Ovary (tissue), 10 donors: ENCODE measurements at places on chromosomes 16 and 17. TPM values are rescaled to one million over a fixed set of nuclear protein-coding genes. Genes with fewer than 3 reads are reported as not detected.

GRCh38 chr17:53483704-53484103 is 339.0 kb upstream of the KIF2B start:
- no peaks in the 10 kb centered on the region for H3K36me3 ChIP-seq
- H3K27me3 ChIP-seq, result no peaks in the 10 kb centered on the region
- H3K4me1 ChIP-seq, result no peaks in the 10 kb centered on the region
- no peak overlapping the region for H3K4me3 ChIP-seq
- DNase-seq, result no peak

DNA sequence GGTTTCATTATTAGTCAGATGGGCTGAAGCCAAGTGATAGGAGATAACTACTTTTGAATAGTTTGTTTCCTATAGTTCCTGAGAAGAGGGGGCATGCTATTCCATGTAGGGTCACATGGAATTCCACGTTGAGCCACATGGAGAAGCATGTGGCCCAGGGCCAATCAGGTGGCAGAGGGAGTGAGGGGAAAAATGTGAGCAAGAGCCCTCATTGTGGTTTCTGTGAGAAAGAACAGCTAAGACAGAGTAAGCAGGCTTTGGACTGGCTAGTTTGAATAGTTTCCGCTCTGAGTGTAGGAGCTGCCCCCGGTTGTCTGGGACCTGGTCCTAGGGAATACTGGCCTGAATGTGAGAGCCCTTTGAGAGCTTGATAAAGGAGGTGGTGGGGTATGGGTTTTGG is 69.9 kb upstream of the CNTNAP4 start:
- H3K36me3 ChIP-seq, result no peaks in the 10 kb centered on the region
- H3K27ac ChIP-seq, result no peak overlapping the region
- no peak for DNase-seq
- no peaks in the 10 kb centered on the region for H3K27me3 ChIP-seq
- H3K4me1 ChIP-seq, result no peaks in the 10 kb centered on the region

GRCh38 chr16:14501331-14502255 is 128.5 kb downstream of the PARN start:
- H3K4me1 ChIP-seq, result peaks cover 6% of the 10 kb centered on the region
- H3K36me3 ChIP-seq, result no peaks in the 10 kb centered on the region
- peak overlapping the region; percentile 51 for H3K27ac ChIP-seq
- no peak overlapping the region for H3K4me3 ChIP-seq
- H3K27me3 ChIP-seq, result no peaks in the 10 kb centered on the region

- no peaks in the 10 kb centered on the region for H3K27me3 ChIP-seq
- no peaks in the 10 kb centered on the region for H3K36me3 ChIP-seq
- DNase-seq, result no peak
- H3K4me3 ChIP-seq, result no peak overlapping the region
- no peak overlapping the region for H3K27ac ChIP-seq
- no peaks in the 10 kb centered on the region for H3K4me1 ChIP-seq
Observed at GRCh38 chr16:88601313-88602036, 31.3 kb downstream of the ZC3H18 start.

- H3K36me3 ChIP-seq, result no peaks in the 10 kb centered on the region
- H3K27ac ChIP-seq, result peak overlapping the region; percentile 21
- H3K27me3 ChIP-seq, result no peaks in the 10 kb centered on the region
- H3K4me1 ChIP-seq, result peaks cover 24% of the 10 kb centered on the region
Observed at GRCh38 chr17:65532101-65532890, 29.2 kb downstream of the AXIN2 start.

GRAP gene
- 1.9 TPM for total RNA-seq

DNA sequence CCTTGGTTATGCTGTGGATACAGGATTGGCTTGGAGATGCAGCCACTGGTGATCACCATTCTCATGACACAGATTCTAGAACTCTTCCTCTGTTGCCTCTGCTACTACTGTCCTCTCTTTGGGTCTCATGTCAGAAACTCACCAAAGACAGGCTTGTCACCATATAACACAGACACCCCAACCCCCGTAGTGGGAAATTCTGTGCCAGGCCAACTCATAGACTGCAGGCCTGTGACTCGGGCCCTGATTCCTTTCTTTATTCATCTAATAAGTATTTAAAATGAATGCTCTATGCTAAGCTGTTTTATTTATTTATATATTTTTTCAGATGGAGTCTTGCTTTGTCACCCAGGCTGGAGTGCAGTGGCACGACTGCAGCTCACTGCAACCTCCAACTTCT is 9.5 kb downstream of the CYB5D2 start:
- no peak overlapping the region for H3K27ac ChIP-seq
- no peaks in the 10 kb centered on the region for H3K27me3 ChIP-seq
- no peak overlapping the region for H3K4me3 ChIP-seq
- no peaks in the 10 kb centered on the region for H3K36me3 ChIP-seq

GRAPL gene
- total RNA-seq, result 1.5 TPM

GRCh38 chr16:5024632-5025031 is 9.1 kb downstream of the NAGPA start:
- H3K4me1 ChIP-seq, result peaks cover 1% of the 10 kb centered on the region
- H3K27ac ChIP-seq, result no peak overlapping the region
- no peaks in the 10 kb centered on the region for H3K36me3 ChIP-seq
- no peak for DNase-seq
- no peaks in the 10 kb centered on the region for H3K27me3 ChIP-seq
- no peak overlapping the region for H3K4me3 ChIP-seq

- peak; percentile 34 for DNase-seq
- H3K27me3 ChIP-seq, result no peaks in the 10 kb centered on the region
- H3K27ac ChIP-seq, result no peak overlapping the region
Observed at GRCh38 chr16:57846078-57846697, 43.9 kb upstream of the KIFC3 start.

NTN3 gene
- total RNA-seq, result 0.12 TPM

DNA sequence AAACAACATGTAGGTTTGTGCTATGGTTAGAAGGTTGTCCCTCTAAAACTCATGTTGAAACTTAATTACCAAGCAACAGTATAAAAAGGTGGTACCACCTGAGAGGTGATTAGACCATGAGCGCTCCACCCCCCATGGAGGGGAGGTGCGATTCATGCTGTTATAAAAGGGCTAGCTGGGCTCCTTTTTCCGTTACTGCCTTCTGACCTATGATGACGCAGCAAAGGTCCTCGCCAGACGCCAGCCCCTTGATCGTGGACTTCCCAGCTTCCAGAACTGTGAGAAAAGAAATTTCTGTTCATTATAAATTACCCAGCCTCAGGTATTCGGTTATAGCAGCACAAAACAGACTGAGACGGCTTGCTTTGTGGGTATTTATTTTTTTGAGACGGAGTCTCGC is 167.8 kb downstream of the SNX29 start:
- no peaks in the 10 kb centered on the region for H3K27me3 ChIP-seq
- no peak for DNase-seq
- no peak overlapping the region for H3K4me3 ChIP-seq
- H3K27ac ChIP-seq, result no peak overlapping the region

GRCh38 chr16:21940570-21940969 is 12.6 kb upstream of the UQCRC2 start:
- H3K4me1 ChIP-seq, result no peaks in the 10 kb centered on the region
- H3K36me3 ChIP-seq, result no peaks in the 10 kb centered on the region
- H3K27me3 ChIP-seq, result no peaks in the 10 kb centered on the region
- DNase-seq, result no peak
- no peak overlapping the region for H3K4me3 ChIP-seq
- H3K27ac ChIP-seq, result no peak overlapping the region

GRCh38 chr16:74709441-74709877 is 8.8 kb upstream of the MLKL start:
- no peak overlapping the region for H3K27ac ChIP-seq
- H3K36me3 ChIP-seq, result no peaks in the 10 kb centered on the region
- H3K4me1 ChIP-seq, result no peaks in the 10 kb centered on the region
- no peaks in the 10 kb centered on the region for H3K27me3 ChIP-seq

DNA sequence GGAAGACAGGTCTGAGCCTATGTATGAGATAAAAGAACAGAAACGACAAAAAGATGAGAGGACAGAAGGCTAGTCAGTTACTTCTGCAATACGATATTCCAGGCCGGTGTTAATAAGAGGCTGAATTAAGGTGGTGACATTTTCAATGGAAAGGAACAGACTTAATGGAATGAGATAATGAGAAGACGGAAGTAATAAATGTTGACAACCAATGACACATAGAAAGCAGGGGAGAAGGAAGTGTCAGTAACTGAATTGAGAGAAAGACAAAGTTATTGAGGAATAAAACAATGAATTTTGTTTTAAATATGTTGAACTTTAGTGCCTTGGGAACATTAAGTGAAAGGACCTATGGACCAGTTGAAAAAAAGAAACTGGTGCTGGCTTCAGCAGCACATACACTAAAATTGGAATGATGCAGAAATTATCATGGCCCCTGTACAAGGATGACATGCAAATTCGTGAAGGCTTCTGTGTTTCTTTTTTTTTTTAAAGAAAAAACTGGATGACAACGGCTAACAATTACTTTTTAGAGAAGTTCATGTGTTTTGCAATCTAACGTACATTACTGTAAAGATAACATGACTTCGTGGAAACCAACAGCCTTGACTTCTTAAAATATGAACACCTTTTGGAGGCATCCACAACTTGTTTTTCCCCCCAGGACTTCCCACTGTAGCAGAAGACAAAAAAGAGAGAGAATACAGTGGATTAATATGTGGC is 18.5 kb upstream of the CPD start:
- no peak for DNase-seq
- H3K36me3 ChIP-seq, result no peaks in the 10 kb centered on the region
- H3K27me3 ChIP-seq, result no peaks in the 10 kb centered on the region
- H3K27ac ChIP-seq, result no peak overlapping the region

DNA sequence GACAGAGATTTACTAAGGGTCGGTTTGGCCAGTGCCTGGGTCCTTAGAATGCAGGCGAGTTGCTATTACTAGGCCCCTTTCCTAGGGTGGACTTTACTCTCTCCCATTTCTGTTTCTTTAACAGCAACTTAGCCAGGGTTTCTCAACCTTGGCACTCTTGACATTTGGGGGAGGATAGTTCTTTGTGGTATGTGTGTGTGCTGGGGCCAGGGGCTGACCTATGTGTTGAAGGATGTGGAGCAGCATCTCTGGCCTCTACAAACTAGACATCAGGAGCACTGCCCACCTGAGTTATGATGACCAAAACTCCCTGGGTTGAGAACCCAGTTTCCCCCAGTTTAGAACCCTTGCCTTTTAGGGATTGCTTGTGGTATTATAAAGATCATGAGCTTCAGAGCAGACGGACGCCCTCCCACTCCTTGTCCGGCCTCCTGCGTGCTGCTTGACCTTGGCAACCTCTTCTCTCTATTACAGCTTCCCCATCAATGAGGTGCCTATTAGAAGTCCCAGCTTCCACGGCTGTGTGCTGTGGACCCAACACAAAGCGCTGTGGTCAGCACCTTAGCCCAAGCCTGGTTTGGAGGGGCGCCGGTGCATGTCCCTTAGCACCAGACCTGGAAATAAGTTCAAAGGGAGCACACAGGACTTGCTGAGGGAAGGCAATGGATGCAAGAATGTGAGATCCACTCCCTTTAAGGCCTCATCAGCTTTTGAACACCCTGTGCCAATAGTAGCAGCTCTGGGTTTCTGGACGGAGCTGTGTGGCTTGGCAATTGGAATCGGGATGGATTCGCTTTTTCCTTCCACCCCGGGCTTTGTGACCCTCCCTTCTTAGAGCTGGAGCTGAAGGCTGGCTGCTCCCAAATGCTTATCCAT is 239.2 kb upstream of the MAF start:
- DNase-seq, result peak; percentile 55
- peaks cover 13% of the 10 kb centered on the region for H3K4me1 ChIP-seq
- peak overlapping the region; percentile 62 for H3K27ac ChIP-seq
- no peaks in the 10 kb centered on the region for H3K36me3 ChIP-seq

- DNase-seq, result peak; percentile 18
- H3K4me1 ChIP-seq, result no peaks in the 10 kb centered on the region
- no peak overlapping the region for H3K4me3 ChIP-seq
- no peaks in the 10 kb centered on the region for H3K27me3 ChIP-seq
Observed at GRCh38 chr17:70552230-70552981, 383.1 kb downstream of the KCNJ2 start.

- H3K36me3 ChIP-seq, result no peaks in the 10 kb centered on the region
- peak overlapping the region; percentile 89 for H3K27ac ChIP-seq
- no peak for DNase-seq
- peak overlapping the region; percentile 74 for H3K4me3 ChIP-seq
Observed at GRCh38 chr17:75854101-75854748, 910 bp downstream of the WBP2 start.

GRCh38 chr17:63533433-63534077 is 10.4 kb downstream of the KCNH6 start:
- no peak overlapping the region for H3K4me3 ChIP-seq
- no peaks in the 10 kb centered on the region for H3K36me3 ChIP-seq
- no peaks in the 10 kb centered on the region for H3K27me3 ChIP-seq
- no peak overlapping the region for H3K27ac ChIP-seq

GRCh38 chr16:87491522-87492290 is 1.1 kb downstream of the ZCCHC14 start:
- H3K4me3 ChIP-seq, result peak overlapping the region; percentile 53
- no peaks in the 10 kb centered on the region for H3K36me3 ChIP-seq
- no peak overlapping the region for H3K27ac ChIP-seq
- no peak for DNase-seq
- peaks cover 17% of the 10 kb centered on the region for H3K4me1 ChIP-seq

DNA sequence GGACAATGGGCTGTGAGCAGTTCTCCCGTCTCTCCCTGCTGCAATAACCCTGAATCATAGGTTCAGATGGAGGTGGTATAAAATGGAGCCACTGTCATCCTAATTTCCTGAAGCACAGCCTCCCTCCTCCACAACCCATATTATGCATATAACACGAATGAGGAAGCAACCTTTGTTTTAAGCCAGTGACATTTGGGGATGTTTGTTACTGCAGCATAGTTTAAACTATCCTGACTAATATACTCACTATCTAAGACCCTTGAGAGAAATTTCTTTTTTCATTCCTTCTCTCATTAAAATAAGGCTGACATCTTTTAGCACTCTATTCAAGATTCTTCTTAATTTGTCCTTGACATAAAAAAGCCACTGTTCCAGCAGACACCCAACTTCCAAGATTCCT is 413.4 kb downstream of the SOX9 start:
- no peak overlapping the region for H3K4me3 ChIP-seq
- H3K4me1 ChIP-seq, result no peaks in the 10 kb centered on the region
- no peak for DNase-seq

- no peaks in the 10 kb centered on the region for H3K4me1 ChIP-seq
- no peaks in the 10 kb centered on the region for H3K27me3 ChIP-seq
- no peak overlapping the region for H3K4me3 ChIP-seq
- no peak for DNase-seq
Observed at GRCh38 chr17:13765701-13766100, 164.0 kb upstream of the HS3ST3A1 start.

- no peaks in the 10 kb centered on the region for H3K4me1 ChIP-seq
- no peaks in the 10 kb centered on the region for H3K27me3 ChIP-seq
- no peak overlapping the region for H3K27ac ChIP-seq
- H3K36me3 ChIP-seq, result no peaks in the 10 kb centered on the region
- DNase-seq, result no peak
Observed at GRCh38 chr16:17203424-17203823, 267.3 kb downstream of the XYLT1 start.
